Sciatic nerve (tissue), 2 donors: ENCODE measurements at places on chromosomes 4 and X.

- no peak for DNase-seq
These were observed 7.9 kb upstream of the PPP3CA start for GRCh38 chr4:101355246-101355645.

GRCh38 chrX:70527053-70527452 is 82.4 kb downstream of the DLG3 start:
- no peak for DNase-seq

DNA sequence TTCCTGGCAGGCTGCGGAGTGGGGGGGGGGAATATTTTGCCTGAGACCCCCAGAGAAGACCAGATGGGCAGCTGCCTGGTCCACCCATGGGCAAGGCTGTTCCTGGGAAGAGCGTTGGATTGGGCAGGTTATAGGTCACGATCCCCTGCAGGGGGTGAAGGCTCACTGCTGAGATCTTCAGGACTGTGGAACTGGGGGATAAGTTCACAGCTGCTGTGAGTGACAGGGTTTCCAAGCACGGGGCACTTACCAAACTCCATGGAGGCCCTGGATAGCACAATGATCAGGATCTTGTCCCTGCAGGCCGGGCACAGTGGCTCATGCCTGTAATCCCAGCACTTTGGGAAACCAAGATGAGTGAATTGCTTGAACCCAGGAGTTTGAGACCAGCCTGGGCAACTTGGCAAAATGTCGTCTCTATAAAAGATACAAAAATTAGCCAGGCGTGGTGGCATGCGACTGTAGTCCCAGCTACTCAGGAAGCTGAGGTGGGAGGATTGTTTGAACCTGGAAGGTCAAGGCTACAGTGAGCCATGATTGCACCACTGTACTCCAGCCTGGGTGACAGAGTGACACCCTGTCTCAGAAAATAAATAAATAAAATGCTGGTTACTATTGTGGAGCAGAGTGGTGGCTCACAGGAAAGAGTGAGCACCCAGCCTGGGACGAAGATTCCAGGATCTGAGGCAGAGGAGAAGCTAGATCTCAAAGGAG is 68.0 kb upstream of the HELT start:
- no peak for DNase-seq

DNA sequence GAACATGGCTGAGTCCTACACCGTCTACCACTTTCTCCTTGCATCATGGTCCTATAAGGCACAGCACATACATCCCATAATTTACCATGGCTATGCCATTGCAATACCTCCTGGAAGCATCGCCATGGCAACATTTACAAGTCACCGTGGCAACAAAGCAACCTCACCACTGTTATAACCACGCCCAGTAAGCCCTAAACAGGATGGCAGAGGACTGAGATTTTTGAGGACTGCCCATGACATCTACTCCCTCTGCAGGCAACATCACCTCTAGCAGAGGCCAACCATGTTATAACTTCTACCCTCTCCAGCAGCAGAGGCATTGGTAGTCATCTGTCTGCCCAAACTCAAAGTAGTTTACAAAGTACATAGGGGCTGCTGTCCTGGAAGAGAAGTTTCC is 29.7 kb downstream of the BCOR start:
- no peak for DNase-seq

DNA sequence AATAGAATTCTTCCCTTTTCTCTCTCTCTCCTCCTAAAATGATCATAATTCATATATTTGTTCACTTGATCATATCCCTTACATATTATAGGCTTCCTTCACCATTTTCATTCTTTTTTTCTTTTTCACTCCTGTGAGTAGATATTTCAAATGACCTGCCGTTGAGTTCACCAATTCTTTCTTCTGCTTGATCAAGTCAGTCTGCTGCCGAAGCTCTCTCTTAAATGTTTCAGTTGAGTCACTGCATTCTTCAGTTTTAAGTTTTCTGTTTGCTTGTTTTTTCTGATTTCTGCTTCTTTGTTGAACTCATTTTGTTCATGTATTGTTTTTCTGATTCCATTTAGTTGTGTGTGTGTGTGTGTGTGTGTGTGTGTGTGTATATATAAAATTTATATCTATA is 354.3 kb downstream of the GPAT3 start:
- no peak for DNase-seq
